Stimulated activated CD4-positive, alpha-beta T cell treated with anti-CD3 and anti-CD28 coated beads, Interleukin-2, amount 100 ng/mL, for 48 hours (primary cell): ENCODE measurements at places on chromosomes 4 and X.

GRCh38 chrX:86078650-86079049, 31.3 kb upstream of the CHM start:
- DNase-seq: no peak

DNA sequence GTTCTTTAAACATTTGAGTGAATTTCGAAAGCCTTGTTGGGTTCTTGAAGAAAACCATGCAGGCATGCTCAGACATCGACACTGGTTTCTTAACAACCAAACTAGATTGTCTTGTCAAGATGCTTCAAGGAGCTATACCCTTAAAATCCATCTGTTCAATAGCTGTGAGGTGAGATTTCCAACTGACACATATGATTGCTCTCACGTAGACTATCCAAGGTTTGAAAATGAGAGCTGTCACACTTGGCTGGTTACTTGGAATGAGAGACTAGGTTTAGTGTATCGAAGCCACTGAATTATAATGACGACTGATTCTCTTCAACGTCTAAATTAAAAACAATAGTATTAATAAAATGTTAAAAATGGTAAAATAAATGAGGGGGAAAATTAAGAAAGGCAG, 2725.5 kb downstream of the ARAP2 start:
- no peak for DNase-seq

DNA sequence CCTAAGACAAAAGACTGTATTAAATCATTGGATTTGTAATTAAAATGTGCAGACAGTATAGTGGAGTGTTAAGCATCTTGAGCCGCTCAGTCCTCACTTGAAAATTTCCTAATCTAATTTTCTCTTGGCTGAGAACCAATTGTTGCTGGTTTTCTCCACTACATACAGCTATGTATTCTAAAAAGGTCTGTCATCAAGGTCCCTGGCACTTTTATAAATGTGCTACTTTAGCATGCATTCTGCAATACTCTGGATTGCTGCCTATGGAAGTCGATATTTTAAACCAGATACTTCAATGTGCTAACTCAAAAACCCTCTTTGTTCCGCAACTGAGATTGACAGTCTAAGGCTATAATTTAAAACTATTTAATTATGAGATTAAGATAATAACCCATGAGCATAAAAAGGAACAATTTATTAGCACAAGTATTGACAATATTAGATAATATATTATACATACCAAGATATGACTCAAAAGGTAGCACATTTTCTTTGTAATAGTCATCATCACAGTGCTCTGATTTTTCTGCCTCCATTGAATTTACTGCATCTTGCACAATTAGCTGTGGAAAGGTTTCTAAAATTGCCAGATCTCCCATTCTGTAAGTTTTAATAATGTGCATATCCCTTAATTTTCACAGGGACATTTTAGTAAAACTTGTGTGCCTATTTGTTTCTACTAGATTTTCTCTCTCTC, 815.1 kb downstream of the ADGRL3 start:
- no peak for DNase-seq

DNA sequence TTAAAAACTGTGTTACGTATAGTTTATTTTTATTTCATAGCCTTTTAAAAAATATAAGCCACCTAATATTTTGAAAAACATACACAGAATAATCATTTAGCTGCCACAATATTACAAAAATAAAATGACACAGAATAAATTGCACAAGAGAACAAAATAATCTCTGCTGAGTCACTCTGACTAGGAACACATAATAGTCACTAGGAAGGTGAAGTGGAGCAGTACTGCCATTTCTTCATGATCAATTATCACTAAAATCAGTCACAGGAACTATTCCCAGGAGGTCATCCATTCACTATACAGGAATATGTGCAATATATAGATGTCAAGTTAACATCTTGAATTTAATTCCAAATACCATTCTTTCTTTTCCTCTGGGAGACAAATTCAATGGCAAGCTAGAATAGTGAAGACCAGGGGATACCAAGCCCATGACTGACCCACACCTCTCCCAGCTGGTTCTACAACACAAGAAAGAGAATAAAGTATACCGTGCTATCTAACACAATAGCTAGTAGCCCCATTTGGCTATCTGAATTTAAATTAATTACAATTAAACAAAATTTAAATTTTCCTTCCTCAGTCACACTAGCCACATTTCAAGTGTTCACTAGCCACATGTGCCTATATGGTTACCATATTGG, 5.9 kb downstream of the SMIM43 start:
- no peak for DNase-seq

GRCh38 chr4:13543839-13544605, at the start of gene NKX3-2:
Gene NKX3-2 (minus strand): TSS chr4:13544508. CDS start chr4:13544414, 94 bp downstream.
- no peak for DNase-seq

GRCh38 chr4:142420311-142421095, 425.6 kb downstream of the INPP4B start:
- DNase-seq: no peak

- DNase-seq: no peak
Observed at GRCh38 chr4:107131295-107131694, 95.2 kb upstream of the DKK2 start.

DNA sequence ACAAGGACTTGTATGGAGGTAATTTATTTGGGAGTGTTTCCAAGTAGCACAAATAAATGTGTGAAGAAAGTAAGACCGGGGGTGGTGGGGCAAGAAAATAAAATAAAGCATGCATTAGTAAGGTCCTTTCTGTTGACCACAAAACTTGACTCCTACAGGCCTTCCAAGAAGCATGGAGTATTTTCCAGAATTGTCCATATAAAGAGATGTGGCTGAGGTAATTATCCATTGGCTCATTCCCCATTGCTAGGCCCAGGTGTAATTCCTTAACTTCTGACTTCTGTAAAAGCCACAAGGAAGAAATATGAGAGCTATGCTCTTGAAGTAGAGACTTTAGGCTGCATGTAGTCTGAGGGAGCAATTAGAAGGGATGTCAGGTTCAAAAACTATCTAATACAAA, 430.5 kb upstream of the PABPC4L start:
- no peak for DNase-seq

DNA sequence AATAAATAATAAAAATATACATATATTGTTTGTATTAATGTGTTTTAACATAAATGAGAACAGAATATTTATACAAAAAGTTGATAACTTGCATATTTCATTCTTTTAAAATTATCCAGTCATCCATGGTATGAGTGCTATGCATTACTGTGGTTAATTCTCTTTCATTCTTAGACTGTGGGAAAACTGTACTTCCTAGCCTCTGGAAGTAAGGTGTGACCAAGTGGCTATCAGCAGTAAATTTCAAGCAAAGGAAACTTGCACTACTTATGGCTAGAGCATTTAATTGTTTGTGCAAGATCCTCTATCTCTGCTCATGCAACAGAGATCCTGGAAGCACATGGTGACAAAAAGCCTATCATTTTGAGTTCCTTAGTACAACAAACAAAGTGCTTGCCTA, 1054.5 kb upstream of the PABPC4L start:
- DNase-seq: no peak

DNA sequence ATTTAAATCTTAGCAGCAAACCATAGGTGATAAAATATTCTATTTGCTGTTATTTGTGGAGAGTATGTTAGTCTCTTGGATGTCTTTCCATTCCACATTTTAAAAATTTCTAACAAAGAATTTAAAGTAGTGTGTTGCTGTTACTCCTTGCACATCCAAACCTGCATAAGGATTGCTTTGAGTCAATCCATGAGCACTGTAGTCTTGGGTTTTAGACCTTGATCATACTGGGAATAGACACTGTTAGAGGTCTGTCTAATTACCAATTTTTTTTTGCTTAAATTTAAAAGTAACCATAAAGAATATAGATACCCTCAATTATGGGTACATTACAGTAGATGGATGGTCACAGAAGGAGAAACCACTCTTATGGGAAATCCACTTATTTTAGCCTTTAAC, 1.5 kb downstream of the AFP start:
- DNase-seq: no peak

DNA sequence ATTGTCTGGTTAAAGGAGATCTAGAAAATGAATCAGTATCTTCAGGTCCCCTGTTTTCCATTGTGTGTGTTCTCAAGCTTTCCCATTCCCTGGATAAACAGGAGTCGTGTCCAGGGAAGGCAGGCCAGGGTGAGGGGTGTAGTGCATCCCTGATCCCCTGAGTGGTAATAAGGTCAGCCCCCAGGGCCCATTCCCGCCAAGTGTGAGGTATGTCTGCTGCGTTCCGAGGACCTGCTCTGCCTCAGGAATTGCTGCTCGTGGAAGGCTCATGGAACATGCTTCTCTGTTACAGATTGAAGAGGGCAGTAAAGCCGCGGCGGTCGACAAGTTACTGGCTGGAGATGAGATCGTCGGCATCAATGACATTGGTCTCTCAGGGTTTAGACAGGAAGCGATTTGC, 87.1 kb downstream of the SHROOM2 start:
- no peak for DNase-seq

- no peak for DNase-seq
Observed at GRCh38 chr4:104451573-104451972, 43.1 kb downstream of the CXXC4 start.

DNA sequence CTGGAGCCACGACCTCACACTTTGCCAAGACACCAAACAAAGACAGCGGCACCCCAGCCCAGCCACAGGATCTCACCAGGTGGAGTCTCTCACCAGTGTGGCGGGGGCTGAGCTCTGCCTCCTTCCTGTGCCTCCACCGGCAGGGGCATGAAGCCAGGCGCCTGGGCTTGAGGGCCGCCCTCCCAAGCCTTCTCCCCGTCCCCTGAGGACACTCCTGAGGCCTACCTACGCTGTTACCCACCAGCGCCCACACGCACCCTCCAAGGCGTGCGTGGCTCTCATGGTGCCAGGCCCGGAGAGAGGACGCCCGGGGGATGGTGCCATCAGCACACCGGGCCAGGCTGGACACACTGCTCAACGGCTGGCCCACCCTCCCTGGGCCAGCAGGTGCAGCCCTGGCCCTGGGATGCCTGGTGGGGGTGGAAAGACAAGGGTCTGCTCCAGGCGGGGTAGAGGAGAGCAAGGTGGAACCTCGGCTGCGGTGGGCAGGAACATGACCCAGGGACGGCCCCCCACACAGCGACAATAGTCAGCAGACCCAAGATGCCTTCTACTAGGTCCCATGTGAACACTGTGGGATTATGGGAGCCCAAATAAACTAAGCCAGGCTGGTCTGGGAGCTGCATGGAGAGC, 22.1 kb downstream of the NELFA start:
- DNase-seq: no peak

GRCh38 chrX:78747489-78747888, at the start of gene LPAR4:
Gene LPAR4 (plus strand): TSS chrX:78747720. CDS start chrX:78754870, 7,150 bp downstream.
- DNase-seq: no peak

GRCh38 chr4:18128241-18128640, 106.7 kb upstream of the LCORL start:
- DNase-seq: no peak

GRCh38 chr4:109967798-109968520, 55.3 kb downstream of the EGF start:
- no peak for DNase-seq

DNA sequence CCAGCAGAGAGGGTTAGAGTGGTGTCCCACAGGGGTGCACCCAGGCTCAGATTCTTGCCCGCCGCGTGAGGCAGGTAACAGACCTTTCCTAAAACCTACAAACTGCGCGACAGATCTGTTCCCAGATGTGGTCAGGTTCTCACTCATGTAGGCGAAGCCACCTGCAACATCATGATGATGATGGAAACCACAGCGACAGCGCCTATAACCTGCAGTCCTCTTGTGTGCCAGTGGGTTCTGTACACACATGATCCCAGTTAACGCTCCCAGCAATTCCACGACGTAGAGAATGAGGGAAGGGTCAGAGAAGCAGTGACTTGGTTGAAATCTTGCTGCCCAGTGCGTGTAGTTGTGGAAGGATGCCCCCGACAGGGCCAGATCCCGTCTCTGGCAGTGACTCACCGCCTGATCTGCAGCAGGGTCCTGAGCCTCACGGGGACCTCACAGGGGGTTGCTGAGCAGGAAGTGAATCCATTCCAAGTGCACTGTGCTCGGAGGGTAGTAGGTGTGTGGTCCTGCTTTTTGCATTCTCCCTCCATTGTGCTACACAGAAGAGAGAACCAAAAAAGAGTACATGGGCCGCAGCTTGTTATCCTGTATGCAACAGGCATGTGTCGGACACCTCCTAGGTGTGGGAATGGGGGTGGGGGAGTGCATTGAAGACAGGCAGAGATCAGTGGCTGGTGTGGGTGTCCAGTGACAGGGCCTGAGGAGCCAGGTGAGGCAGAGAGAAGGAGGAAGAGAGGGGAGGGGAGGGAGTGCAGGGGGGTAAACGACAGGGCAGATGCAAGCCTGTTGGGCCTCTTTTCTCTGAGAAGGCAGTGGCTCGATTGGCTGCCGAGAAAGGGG, 66.6 kb downstream of the MTMR1 start:
- no peak for DNase-seq

GRCh38 chr4:84502333-84502954, 3.4 kb upstream of the NKX6-1 start:
- DNase-seq: no peak

- DNase-seq: no peak
Observed at GRCh38 chr4:7673121-7673520, 238.4 kb upstream of the PSAPL1 start.

- no peak for DNase-seq
Observed at GRCh38 chr4:39792529-39792928, 94.6 kb downstream of the UBE2K start.

- no peak for DNase-seq
Observed at GRCh38 chr4:128299848-128300247, 12.2 kb upstream of the PGRMC2 start.

DNA sequence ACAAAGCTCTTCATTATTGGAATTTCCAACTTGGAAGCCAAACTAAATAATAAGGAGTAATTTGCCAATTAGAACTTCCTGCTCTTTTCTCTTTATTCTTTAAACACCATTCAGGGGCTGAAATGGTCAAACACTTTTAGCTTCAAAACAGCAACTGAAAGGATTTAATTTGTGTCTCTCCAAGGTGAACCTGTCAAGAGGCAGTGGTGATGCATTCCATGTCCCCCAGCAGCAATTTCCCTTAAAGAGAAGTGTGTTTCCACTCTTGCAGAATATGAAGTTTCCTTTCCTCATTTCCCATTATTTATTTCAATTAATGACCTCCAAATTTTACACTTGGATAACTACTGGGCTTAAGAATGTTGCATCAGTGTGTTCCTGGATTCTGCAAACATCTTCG, 156.0 kb downstream of the COL25A1 start:
- DNase-seq: no peak

GRCh38 chr4:26272654-26273615, 47.9 kb upstream of the RBPJ start:
- DNase-seq: no peak

GRCh38 chr4:3449574-3450534, 8.1 kb downstream of the HGFAC start:
- no peak for DNase-seq

GRCh38 chr4:165464376-165464775, 85.6 kb downstream of the CPE start:
- DNase-seq: no peak

- DNase-seq: no peak
Observed at GRCh38 chrX:118562582-118563164, 67.1 kb downstream of the DOCK11 start.
